HuH-7.5 (cell line): ENCODE measurements at places on chromosomes 2 and 18.

- DNase-seq: no peak
Measured at GRCh38 chr2:236075802-236076201, 92.4 kb downstream of the GBX2 start.

GRCh38 chr2:14232217-14232616 is 400.3 kb upstream of the LRATD1 start:
- no peak for DNase-seq

GRCh38 chr2:15634846-15635490 is 43.3 kb downstream of the DDX1 start:
- no peak for DNase-seq

GRCh38 chr18:22283116-22283395 is 113.7 kb downstream of the GATA6 start:
- DNase-seq: no peak

DNA sequence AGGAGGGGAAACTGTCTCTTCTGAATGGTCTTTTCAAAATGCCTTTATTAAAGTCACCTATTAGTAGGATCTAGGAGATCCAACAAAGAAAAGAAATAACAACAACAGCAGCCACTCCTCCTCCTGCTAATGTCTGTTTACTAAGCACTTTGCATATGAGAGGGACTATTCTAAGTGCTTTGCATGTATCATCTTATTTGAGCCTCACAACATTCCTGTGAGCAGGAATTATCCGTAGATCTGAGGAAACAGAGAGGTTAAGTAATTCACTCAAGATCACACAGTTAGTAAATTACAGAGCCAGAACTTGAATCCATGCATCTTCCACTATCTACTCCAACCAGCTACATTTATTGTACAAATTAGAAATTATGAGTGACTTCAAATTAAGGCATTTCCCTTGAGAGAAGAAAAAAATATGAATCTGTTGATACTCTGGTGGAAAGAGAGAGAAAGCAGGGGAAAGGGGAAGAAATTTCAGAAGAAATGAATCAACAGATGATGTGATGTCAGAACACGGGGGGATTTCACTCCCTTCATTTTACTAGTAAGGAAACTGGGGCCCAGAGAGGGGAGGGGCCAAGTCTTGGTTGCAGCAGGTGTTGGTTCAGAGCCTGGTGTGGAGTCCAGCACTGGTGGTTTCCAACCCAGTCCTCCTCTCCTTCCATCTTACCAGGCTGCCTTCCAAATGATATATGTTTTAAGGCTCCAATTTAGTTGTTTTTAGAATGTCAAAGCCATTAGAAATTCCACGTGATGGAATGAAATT is 49.7 kb downstream of the TSN start:
- DNase-seq: no peak

- no peak for DNase-seq
Measured at GRCh38 chr2:23900133-23900532, 26.8 kb downstream of the ATAD2B start.

DNA sequence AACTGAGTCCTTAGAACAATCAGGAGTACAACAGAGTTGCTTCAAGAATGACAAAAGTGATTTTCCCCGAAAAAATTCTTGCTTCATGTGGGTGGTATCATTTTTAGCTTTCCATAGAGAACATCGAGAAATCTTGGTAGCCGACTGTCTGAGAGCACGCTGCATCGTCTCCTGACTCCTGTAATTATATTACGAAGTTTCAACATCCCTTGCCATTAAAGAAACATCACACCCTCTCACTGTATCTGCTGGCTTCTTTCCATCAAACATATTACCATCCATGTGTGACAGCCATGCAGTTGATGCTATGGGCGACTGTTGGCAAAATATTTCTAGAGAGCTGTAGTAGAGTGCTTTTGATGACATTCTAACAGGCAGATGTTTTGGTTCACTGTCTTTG is 311.2 kb downstream of the CMPK2 start:
- no peak for DNase-seq

- DNase-seq: no peak
Measured at GRCh38 chr2:224944707-224945547, 97.3 kb downstream of the DOCK10 start.

DNA sequence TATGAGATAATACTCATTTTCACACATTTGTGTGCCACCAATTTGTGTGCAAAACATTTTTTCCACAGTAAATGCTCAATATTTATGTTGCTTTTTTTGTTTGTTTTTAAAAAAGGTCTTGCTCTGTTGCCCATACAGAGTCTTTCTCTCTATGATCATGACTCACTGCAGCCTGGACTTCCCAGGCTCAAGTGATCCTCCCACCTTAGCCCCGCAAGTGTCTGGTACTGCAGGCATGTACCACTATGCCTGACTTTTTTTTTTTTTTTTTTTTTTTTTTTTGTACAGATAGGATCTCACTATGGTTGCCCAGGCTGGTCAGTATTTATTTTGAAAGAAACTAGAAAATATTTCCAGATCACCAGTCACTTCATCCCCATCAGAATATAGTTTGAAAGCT is 297.8 kb upstream of the GYPC start:
- DNase-seq: no peak
